ENCODE measurements at places on chromosomes 2 and 18. TPM values are rescaled to one million over a fixed set of nuclear protein-coding genes. Genes with fewer than 3 reads are reported as not detected.

GRCh38 chr2:99899882-99900281 lies 242.5 kb downstream of the AFF3 start:
- no peak for DNase-seq

DNA sequence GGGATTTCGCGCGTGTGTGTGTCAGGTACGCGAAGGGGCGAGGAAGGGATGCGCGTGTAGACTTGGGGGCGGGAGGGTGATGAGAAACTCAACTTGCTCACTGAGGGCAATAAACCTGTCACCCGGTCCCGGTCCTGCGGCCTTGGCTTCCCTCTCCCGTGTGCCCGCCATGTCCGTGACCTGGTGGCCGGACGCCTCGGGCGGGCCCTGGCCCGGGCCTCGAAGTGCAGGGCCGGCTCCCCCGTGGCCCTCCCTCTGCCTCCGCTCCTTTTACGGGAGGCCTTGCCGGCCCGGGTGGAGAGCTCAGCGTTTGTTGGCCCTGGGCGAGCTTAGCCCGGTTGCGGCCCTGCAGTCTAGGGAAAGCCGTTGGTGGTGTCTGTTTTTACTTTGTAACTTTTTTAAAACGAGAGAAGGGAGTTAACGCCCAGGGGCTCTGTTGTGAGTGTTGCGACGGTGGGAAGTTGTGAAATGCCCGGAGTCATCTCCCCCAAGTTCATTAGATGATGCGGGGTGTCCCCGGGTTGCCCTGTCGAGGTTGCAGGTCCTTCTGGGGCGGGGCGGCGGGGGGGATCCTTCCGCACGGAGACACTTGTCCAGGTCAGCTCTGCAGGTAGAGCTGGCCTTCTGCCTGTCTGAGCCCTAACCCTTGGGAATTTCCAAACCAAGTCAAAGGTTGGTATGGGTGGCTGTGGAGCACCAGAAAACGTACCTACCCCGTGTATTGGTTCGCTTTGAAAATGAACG lies 883 bp downstream of the SMCHD1 start:
- DNase-seq: no peak

The SLC4A3 gene
- total RNA-seq: 3.6 TPM

DNA sequence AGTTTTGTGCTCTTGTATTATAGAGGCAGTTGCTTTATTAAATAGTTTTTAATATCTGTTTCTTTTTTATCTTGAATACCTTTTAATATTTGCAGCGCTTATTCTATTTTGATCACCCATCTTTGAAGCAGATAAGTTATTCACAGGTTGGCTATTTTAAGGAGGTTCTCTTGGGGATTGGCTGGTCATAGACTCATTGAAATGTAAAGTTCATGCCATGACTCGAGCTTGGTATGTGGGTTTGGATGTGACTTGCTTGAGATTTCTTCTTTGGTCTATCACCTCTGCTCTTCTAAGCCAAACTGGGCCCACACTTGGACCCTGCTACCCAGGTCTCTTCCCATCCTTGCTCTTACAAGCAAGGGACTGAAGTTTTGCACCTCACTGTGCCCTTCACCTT lies 33.6 kb downstream of the FARP2 start:
- no peak for DNase-seq

- no peak for DNase-seq
Measured at GRCh38 chr2:15944325-15945017, 4.1 kb downstream of the MYCN start.

DNA sequence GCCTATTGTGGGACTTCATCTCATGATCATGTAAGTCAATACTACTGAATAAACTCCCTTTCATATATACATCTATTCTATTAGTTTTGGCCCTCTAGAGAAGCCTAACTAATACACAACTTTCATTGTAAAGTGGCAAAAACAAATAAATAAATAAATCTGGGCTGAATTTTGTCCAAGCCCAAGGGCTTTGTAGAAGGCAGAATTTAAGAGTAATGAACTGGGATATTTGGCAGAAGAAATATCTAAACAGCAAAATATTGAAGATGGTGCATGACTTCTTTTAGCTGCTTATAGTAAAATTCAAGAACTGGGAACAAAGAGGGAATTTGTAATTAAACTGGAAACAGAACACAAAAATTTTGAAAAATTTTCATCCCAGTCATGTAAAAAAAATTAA lies 246.7 kb upstream of the GULP1 start:
- no peak for DNase-seq

DNA sequence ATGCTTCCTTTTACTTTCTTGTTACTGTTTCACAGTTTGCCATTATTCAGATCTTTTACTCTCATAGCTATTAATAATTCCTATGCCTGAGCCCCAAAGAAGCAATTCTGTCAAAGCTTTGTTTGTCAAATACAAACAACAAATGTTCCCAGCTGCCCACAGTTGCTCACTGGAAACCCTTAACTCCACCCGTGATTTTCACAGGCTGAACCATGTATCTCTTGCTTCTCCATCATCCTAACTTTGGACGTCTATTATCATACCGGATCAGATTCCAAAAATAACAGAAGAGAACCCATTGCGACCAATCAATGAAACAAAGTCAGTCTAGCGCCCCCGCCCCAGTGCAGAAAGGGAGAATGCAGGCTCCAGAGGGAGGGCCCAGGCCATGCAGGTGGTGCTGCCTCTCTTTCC lies 24.2 kb downstream of the COLEC12 start:
- DNase-seq: no peak

DNA sequence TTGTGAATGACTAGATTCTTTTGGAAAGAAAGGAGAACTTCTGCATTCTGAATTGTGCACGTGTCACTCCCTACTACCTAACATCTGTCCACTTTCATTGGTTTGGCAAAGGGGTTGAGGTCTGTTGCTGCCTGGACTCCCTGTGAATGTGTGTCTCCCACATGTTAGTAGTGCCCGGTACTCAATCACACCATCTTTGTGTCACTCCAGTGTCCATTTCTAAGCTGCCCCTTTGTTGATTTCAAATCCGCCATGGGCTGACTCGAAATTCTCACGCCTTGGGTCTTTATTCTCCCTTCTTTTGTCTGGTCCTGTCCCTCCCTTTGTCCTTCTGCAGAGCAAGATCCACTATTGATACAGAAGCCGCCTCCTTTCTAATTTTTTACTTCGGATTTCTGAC lies 7.5 kb downstream of the DPYSL5 start:
- DNase-seq: no peak

DNA sequence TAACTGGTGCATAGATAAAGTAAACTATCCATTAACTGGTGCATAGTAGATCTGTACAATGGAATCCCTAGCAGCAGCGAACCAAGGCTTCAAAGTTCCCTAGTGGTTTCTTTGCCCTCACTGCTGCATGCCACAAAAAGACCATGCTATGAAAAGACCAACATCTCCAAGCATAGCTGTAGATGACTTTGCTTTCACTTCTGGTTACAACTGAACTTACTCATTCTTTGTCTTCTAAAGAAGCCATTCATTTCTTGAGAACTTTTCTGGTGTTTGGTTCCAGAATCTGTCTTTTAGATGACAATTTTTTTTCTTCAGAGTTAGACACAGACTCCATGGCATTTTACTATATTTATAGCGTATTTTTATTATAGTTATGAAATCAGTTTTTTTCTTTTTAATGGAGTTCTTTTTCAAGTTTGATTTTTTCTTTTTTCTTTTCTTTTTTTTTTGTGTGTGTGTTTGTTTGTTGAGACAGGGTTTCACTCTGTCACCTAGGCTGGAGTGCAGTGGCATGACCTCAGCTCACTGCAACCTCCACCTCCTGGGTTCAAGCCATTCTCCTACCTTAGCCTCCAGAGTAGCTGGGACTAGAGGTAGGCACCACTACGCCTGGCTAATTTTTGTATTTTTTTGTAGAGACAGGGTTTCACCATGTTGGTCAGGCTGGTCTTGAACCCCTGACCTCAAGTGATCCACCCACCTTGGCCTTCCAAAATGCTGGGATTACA lies 63.6 kb downstream of the SLC35F5 start:
- DNase-seq: no peak

The IL36RN gene
- total RNA-seq: not detected

DNA sequence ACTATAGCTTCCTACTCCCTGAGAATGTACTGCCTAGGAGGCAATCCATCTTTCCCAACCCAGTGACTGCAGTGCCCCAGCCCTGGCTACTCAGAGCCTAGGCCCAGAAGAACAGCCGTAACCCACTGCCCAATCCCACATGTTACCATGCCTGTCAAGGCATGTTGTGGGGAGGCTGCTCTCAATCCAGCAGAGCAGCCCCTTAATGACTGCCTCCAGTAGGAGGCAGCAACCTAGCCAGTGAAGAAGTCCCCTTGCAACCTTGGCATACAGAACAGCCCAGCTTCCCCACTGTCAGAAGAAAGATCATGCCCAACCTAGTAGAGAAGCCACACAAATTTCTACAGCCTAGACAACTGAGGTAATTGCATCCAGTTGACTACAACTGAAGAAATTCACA lies 44.2 kb upstream of the CDH7 start:
- DNase-seq: no peak

- no peak for DNase-seq
Measured at GRCh38 chr2:68214381-68214780, 38.0 kb downstream of the PPP3R1 start.

GRCh38 chr2:3604207-3604877 lies 9.4 kb downstream of the COLEC11 start:
- no peak for DNase-seq

The KATNAL2 gene
- total RNA-seq: 10.7 TPM

DNA sequence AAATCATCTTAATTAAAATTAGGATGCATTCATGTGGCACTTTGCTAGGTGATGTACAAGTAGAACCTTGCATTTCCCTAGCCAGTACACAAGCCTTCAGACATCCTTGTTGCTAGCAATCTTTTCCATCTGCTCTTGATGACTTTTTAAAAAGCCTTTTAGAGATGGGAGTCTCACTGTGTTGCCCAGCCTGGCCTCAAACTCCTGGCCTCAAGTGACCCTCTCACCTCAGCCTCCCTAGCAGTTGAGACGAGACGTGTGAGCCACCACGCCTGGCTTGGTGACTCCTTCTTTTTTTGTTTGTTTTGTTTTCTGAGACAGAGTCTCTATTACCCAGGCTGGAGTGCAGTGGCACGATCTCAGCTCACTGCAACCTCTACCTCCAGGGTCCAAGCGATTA lies 1.7 kb upstream of the CCDC88A start:
- DNase-seq: no peak

DNA sequence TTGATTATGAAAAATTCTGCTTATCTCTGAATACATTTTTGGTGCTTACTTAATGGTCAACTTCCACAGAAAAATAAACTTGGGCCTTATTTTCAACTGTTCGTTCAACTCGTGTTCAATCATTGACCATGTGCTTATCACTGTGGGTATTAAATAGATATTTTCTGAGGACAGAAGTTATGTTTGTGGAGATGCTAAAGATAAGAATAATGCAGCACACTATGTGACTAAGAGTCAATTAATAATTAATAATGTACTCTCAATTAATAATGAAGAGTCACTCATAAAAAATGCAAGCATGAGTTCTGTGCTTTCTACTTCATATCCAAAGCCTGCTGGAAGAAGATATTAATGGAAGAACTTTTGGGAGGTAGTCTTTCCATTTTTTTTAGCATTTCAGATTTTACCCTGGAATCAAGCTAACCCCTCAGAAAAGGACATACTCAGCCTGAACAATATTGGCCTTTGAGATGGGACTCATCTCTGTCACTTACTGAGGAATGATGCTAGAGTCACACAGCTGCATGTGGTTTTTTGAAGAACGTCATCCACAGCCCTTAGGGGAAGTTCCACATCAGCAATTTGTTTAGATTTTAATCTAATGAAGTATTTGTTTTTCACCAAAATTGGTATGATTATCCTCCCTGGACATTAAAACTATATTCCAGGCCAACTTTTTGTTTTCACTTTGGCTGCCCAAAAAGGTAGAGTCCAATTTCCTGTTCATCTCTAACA lies 191.9 kb upstream of the CRIM1 start:
- DNase-seq: no peak

DNA sequence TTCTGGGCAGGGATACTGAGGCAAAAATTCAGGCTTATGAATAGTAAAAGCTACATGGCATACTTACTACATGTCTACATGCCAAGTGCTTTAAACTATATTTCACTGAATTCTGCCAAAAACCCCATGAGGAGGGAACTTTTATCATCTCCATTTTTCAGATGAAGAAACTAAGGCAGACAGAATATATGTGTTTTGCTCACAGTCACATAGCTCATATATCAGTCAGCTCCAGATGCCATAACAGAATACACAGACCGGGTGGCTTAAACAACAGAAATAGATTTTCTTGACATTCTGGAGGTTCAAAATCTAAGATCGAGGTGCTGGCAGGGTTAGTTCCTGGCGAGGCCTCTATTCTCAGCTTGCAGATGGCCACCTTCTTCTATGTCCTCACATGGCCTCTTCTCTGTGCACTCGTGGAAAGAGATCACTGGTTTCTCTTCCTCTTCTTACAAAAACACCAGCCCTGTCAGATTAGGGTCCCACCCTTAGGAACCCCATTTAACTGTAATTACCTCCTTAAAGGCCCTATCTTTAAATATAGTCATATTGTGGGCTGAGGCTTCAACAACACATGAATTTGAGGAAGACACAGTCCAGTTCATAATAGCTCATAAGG lies 27.1 kb upstream of the CREB1 start:
- DNase-seq: no peak

- DNase-seq: no peak
Measured at GRCh38 chr18:48099481-48100164, 169.2 kb upstream of the SMAD2 start.

- DNase-seq: no peak
Measured at GRCh38 chr2:233981574-233982420, 64.6 kb downstream of the TRPM8 start.

- DNase-seq: no peak
Measured at GRCh38 chr2:96798733-96799622, 17.1 kb upstream of the CNNM3 start.

DNA sequence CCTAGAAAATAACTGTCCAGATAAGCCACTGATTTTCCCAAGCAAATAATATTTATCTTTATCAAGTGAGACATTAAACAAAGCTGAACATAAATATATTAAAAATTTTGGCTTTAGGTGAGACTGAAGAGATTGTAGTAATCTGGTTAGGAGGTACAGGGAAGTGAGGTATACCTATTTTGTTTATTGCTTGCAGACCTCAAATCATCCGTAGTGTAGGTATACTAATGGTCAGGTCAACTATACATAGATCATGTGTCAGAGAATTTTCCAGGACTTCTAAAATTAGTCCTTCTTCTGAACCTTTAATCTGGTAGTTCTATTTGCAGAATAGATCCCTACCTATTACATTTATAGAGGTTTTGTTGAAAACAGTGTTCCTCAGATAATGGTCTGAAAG lies 41.5 kb downstream of the SP140 start:
- DNase-seq: no peak

The ZNF385B gene
- 2.8 TPM for total RNA-seq

- DNase-seq: no peak
Measured at GRCh38 chr18:36449451-36449850, 151.9 kb downstream of the FHOD3 start.

DNA sequence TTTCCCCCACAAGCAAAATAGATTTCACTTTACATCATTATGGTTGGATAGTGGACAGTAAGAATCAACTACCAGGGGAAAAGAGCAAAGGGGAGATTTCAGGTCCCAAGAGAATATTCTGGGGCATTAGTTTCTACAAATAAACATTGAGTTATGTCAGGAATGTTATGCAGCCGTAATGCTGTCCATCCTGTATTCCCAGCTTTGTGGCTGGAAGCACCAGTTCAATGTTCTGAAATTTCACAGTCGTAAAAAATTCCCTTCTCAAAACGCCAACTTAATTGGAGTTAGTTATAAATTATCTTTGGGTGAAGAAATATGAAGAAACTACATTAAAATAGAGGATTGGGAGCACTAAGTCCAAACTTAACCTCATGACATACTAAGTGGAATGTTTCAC lies 141.5 kb upstream of the FIGN start:
- no peak for DNase-seq

Measured in tibial nerve (tissue), 4 donors.